ENCODE measurements at places on chromosomes 2 and 18.

DNA sequence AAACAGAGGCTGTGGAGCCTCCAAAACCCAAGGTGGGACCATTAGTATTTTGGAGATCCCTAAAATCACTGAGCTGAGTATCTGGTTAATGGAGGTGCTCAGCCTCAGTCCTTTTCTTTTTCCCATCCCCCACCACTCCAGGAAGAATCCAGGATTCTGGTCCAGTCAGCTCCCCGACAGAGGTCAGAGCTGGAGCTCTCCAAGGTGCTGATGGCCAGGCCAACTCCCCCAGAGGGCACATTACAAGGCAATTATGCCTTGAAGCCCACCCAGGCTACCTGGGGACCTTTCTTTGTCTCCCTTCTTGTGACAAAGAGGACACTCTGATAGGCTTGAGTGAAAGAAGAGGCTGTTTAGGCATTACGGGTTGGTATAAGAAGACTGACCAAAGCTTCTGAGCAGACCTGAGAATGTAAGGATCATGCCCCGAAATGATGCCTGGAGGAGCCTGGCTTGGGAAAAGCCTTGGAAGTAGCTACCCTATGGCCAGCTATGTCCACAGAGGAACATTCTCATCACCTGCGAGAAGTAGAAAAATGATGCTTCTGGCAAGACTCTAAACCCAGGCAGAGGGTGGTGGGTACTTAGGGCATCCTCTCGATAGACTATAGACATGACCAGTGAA is 102.5 kb upstream of the LDAH start:
- no peak for DNase-seq

DNA sequence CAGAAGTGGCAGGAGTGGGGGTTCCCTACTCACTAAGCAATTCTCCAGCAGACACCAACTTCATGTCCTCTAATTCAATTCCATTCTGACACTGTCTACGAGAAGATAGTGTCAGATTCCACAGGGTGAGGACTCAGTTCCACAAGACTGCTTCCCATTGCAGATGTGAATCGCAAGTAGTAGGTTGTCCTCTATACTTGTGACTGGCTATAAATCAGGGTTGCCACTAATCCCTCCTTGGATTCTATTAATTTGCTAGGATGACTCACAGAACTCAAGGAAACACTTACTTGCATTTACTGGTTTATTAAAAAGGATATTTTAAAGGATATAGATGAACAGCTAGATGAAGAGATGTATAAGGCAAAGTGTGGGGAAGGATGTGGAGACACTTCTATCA is 184.1 kb upstream of the ACVR2A start:
- no peak for DNase-seq

GRCh38 chr2:119522671-119523070 is 1.6 kb downstream of the SCTR start:
- no peak for DNase-seq

DNA sequence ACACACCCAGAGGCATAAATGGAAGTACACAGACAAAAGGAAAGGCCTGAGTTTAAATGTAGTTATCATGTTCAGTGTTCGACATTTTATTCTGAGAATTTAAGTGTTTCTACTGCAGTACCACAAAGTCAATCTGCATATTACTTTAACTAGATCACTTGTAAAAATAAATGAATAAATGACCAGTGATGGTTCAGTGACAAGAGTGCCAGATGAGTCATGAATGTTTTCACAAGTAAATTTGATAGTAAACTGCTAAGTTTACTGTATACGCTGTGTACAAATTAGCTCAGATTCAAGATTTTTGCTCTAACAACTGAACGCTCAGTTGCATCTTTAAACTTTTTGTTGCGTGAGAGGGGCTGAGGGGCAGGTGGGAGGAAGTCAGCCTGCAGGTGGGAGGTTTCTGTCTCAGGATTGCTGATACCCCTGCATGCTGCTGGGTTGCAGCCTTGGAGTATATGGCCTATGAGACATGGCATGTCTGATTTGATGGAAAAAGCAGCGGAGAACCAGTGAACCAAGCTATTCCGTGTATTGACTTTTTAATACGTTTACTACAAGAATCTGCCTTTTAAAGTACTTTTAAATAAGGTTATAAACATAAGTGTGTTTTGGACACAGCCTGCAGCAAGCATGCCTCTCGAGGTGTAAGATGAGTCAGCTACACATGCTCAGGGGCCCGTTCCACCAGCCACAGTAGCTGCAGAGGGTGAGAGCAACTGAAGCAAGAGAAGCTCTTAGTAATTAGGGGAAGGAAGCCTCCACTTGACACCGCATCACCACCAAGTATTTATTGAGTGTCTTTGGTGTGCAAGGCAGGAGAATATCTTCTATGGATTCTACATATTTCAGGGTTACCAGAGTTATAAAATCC is 245.1 kb downstream of the NEDD4L start:
- DNase-seq = no peak

GRCh38 chr18:8389391-8390340 is 219.6 kb upstream of the RAB12 start:
- DNase-seq = no peak

- no peak for DNase-seq
Observed at GRCh38 chr2:235665661-235666212, 171.9 kb downstream of the AGAP1 start.

- DNase-seq = no peak
Observed at GRCh38 chr2:143730953-143731260, 601.7 kb downstream of the ARHGAP15 start.

- no peak for DNase-seq
Observed at GRCh38 chr2:45763255-45763654, 111.8 kb downstream of the PRKCE start.

DNA sequence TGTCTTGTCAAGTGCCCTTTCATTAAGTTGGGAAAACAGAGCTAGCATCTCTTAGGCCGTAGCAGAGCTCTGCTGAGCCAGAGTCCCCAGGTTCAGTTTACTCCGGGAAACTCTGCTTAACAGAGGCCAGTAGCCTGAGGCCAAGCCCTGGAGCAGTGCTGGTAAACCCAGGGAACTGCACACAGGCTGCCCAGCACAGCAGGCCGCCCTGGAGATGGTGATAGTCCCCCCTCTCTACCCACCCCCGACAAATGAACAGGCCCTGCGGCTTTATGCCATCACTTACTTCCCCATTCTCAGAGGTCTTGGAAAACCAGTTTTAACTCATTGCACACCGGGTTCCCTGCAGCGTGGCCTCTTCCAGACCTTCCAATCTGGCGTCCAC is 3.5 kb downstream of the CNNM4 start:
- no peak for DNase-seq

DNA sequence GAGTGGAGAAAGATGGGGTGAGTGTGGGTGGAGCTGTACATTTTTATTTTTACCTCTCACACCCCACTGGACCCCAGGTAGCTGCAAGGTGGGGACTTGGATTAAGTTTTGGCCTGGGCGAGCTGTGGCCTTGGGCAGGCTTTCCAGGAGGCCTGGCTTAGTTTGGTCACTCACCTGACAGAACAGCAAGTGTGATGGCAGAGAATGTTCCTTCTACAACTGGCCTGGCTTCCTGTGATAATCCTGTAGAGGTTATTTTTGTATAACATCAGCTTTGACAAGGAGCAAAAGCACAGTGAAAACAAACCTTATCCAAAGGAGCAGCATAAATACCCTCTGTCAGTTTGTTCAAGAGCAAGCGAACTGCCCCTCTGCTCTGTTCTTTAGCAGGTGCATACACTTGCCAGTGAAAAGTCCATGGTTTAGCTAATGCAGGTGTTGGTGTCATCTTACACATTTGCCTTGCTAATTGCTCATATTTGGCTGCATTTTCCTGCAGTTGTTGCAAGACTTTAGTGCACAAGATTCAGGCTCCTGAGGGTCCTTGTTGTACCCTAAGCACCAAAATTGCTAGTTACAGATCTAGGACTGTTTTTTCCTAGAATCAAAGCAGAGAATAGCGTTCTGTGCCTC is 6.3 kb downstream of the THNSL2 start:
- DNase-seq = no peak

DNA sequence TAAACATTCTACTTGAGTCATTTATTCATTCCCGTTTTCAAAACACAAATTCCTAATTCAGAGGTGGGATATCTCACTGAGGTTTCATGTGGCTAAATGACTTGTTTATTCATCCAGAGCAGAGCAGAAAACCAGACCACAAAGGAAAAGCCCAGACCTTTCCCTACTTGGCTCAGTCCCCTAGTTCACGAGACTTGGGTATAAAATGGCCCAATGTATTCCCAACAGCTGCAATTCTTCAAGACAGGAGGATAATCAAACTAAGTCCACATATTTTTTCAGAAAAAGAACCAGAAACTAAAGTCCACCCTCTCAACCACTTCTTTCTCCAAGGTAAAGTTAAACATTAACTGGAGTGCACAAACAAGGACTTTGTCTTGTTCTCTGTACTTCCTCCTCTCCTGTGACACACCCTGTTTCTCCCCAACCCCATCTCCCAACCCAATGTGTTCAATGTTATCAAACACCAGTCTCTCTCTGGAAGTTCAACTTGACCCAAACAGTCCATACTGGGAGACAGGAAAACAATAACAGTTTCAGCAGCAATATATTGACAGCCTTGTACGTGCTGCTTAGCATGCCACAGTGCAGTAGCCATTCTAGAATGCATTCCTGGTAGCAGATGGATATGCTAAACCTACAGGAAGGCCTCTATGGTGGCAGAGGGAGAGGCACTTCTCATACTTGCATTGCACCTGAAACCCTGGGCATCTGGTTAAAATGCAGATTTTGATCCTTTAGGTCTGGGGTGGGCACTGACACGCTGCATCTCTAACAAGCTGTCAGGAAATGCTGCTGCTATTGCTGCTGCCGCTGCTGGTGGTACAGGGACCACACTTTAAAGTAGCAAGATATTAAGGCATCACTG is 110.7 kb downstream of the INO80D start:
- DNase-seq = no peak

DNA sequence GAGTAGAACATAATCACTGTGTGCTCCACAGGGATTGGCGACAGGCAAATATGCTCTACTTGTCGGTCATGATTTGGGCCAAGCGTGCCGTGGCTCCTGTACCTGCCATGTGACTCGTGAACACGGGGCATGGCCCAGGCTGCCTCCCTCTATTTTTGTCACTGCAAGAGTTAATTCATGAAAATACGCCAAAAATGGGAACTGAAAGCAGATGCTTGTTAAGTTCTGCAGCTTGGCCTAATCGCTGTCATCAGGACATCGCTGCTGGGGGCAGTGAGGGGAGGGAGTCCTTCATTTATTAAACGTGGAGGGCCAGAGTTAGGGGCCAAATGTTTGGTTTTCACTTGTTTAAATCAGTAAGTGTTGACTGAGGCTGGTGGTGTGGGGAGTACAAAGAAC is 177.8 kb downstream of the BCL2 start:
- DNase-seq = no peak

- no peak for DNase-seq
Observed at GRCh38 chr18:49616618-49617328, 54.9 kb downstream of the LIPG start.

DNA sequence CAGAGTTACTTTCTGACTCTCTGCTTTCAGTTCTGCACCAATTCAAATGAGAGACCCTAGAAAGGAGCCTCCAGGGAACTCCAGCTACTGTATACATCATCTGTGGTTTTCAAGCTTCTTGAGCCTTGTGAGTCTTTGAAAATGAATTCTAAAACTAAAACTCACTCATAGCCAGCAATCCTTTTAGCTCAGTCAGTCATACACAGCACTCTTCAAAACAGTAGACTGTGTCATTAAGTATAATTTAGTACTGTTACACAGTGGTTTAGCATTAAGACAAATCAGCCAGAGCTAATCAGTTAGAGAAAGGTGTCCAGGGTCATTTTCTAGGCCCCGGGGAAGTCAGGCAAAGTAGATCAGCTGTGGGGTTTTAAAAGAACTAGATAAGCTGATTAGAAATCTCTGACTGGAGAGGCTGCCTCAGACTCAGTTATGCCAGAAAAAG is 322.1 kb upstream of the THUMPD2 start:
- DNase-seq = no peak

DNA sequence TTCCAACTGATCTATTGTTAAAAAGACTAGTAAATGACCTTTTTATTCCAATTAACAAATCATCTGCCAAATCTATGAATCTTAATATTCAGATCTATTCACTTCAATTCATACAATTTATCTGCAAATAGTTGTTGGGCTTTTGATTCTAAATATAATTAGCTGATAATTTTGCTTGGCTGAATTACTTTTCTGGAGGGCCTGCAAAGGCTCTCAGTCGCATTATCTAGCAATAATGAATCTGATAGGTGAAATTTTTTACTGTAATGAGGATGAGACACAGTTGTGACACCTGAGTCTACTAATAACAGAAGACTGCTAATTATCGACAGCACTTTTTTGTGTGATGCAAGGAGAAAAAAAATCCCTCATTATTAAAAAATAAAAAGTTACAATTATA is 565.1 kb downstream of the ZEB2 start:
- no peak for DNase-seq

DNA sequence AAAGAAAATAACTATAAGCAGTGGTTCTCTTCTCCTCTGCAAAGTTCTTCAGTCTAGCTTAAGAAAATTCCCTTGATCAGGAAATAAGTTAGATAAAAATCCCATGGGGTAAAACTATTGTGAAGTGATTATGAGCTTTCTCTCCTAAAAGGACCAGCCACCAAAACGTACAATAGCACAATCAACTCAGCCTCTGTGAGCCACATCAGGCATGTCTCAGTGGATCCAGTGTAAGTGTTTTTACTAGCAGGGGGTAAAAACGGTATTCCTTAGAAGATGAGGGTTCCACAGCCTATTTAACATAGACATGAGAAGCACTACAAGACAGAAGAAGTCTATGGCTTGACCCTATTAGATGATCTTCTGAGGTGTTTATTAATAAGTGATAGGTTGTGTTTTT is 503.2 kb downstream of the PIK3C3 start:
- no peak for DNase-seq

DNA sequence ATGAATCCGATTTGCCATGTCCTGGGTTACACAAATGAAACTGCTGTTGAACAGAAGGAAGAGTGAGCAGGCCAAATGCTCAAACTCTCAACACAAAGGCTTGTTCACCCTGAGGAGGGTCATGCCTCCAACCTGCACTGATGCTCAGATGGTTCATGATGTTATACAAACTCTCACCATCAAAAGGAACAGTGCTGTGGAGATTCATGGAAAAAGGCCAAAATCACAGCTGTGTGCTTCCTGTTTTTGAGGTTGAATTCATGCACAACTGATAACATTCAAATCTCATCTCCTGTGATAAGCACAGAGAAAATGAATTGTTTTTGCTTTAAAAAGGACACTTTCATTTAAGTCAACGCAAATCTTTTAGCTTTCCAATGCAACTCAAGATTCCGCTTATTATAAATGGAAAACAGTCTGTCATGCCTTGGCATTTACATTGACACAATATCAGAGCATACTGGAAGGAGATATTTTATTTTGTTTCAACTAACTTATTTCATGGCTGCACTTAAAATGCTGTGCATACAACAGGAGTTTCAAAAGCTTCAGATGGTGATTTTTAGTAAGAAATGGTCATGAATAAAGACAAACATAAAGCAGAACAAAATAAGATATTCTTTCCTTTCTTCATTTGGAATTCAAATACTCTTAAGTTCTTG is 22.2 kb upstream of the TTN start:
- DNase-seq = no peak

DNA sequence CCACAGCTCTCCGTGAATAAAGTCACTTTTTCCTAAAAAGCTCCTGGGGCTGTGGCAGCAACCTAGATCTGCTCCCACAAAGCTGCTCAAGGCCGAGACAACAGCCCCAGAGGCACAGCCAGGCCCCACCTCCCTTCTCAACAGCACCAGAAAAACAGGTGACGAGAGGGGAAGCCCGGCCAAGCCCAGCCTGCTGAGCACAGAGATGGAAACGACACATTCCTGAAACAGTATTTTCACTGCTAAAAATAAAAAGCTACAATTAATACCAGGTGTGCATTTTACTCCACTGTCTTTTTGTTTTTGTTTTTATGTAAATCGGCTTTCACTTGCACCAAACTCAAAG is 199.3 kb downstream of the HDAC4 start:
- no peak for DNase-seq

All from esophagus squamous epithelium (tissue), 5 donors.